CD4-positive, alpha-beta T cell (primary cell): ENCODE measurements at places on chromosomes 3 and 15. TPM values are rescaled to one million over a fixed set of nuclear protein-coding genes. Genes with fewer than 3 reads are reported as not detected.

Gene OR5K3
- total RNA-seq: not detected

Gene SMC4
- total RNA-seq: 58.8 TPM

GRCh38 chr15:63185206-63185605 lies 4.2 kb upstream of the RAB8B start:
- no peaks in the 10 kb centered on the region for H3K27me3 ChIP-seq
- H3K4me1 ChIP-seq: peaks cover 6% of the 10 kb centered on the region
- H3K36me3 ChIP-seq: no peaks in the 10 kb centered on the region

- H3K36me3 ChIP-seq: no peaks in the 10 kb centered on the region
- H3K27ac ChIP-seq: no peak overlapping the region
- peaks cover 6% of the 10 kb centered on the region for H3K27me3 ChIP-seq
- no peak for DNase-seq
Observed at GRCh38 chr3:32200490-32200889, 38.0 kb upstream of the CMTM8 start.

DNA sequence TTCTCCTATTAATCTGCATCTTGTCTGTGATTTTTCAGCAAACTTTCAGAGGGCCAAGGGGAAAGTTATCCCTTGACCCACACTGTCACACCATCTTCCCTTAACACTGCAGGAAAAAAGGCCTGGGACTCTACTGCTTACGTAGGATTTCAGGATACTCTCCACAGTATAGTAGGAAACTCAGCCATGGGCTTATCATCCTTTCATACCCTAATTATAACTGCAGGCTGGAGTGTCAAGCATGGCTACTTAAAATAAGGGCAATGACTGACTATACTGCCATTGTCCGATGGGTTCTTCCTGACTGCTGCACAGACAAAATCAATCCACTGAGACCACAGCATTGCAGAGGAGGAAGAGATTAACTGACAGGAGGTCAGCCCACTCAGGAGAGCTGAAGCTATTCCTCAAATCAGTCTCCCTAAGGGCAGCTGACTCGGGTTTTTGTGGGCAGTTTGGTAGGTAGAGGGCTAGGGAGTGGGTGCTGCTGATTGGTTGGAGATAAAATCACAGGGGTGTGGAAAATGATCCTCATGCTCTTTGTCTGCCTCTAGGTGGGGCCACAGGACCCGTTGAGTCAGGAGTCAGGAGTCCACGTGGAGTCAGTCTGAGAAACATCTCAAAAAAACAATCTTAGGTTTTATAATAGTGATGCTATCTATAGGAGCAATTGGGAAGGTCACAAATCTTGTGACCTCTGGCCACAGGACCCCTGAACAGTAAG lies 118.2 kb upstream of the STRIT1 start:
- H3K27ac ChIP-seq: no peak overlapping the region
- H3K27me3 ChIP-seq: no peaks in the 10 kb centered on the region
- no peaks in the 10 kb centered on the region for H3K4me1 ChIP-seq
- H3K4me3 ChIP-seq: no peak overlapping the region
- no peak for DNase-seq
